ENCODE measurements at places on chromosomes 6 and 20. TPM values are rescaled to one million over a fixed set of nuclear protein-coding genes. Genes with fewer than 3 reads are reported as not detected.

Gene FAM184A
- under 0.01 TPM for total RNA-seq

Gene KCNK17
- total RNA-seq: not detected

Gene CLIC5
- total RNA-seq: not detected

Gene C4B
- 15.4 TPM for total RNA-seq

Gene MYBL2
- total RNA-seq: 0.09 TPM

Gene CRISP2
- not detected for total RNA-seq

Gene AGER
- total RNA-seq: 0.16 TPM

Gene HLA-DRA
- 0.17 TPM for total RNA-seq

Gene ZNF831
- total RNA-seq: not detected

Gene THBD
- 34.8 TPM for total RNA-seq

Gene MAS1
- not detected for total RNA-seq

Gene RING1
- total RNA-seq: 50.0 TPM

Gene IMPG1
- not detected for total RNA-seq

Gene FNDC1
- total RNA-seq: 0.16 TPM

Gene SASH1
- total RNA-seq: 65.3 TPM

Gene WFDC2
- not detected for total RNA-seq

Gene C4A
- 13.6 TPM for total RNA-seq

Gene NRSN1
- total RNA-seq: under 0.01 TPM

Gene TSHZ2
- 0.63 TPM for total RNA-seq

Gene TBC1D32
- 10.1 TPM for total RNA-seq

Gene HSPA12B
- 1.9 TPM for total RNA-seq

Gene ELOVL2
- not detected for total RNA-seq

Gene PHF20
- total RNA-seq: 24.7 TPM

Gene ADGB
- not detected for total RNA-seq

Gene RCAN2
- 0.09 TPM for total RNA-seq
